Non-pigmented ciliary epithelial cell (primary cell): ENCODE measurements at places on chromosomes 16 and 17.

DNA sequence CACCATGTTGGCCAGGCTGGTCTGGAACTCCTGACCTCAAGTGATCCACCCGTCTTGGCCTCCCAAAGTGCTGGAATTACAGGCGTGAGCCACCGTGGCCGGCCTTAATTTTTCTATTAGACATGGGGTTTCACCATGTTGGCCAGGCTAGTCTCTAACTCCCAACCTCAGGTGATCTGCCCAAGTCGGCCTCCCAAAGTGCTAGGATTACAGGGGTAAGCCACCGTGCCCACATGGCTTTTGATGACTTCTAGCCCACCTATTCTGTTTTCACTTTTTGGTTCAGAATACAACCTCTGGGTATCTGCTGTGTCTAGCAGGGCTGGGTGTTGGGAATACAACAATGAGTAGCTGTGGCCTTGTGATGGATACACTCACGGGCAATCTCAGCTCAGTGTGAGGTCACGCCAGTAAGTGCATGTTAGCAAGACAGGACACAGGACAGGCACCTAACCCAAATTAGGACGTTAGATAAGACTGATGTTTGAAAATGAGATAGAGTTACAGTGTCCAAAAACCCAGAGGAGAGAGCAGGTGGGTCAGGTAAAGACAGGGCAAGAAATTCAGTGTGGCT, 14.1 kb upstream of the YWHAE start:
- no peak for DNase-seq

- no peak for DNase-seq
These were observed 13.5 kb downstream of the ITGB4 start for GRCh38 chr17:75734674-75735294.

- DNase-seq: no peak
These were observed 12.4 kb downstream of the P3H4 start for GRCh38 chr17:41799366-41799765.

- no peak for DNase-seq
These were observed 188.8 kb downstream of the PRKCA start for GRCh38 chr17:66491213-66491612.

DNA sequence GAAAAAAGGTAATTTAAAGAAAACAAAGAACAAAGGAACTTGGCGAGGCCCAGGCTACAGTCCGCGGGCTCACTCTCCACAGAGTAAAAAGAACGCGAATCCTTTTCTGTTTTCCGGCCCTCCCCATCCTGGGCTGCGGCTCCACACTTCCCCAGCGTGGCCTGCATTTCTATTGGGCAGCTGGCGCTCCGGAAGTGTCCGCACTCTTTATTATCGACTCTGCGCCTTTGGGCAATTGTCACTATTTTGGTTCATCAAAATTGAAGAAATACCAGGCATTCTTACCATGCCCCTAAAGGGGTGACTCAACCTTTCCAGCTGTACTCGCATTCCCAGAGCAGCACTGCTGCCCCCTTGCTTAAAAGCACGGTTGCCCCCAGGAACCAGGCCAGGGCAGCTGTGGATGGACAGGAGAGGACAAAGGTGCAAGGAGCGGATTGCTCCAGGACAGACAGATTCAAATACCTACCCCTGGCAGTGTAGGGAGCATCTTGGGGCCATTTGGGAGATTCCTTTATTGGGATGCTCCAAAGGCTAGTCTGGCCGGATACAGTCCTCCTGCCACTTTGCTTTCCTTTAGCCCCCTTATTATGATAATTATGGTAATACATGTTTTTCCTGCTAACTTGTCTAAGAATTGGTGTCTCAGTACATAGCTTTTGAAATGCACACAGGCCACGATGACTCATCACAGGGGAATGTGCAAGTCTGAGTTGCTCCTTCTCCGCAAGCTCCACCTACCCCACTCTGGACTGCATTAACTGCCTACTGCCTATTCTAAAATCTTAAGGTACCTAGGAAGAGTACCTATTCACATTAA, 985 bp upstream of the SLFN12 start:
- DNase-seq: peak; percentile 99

DNA sequence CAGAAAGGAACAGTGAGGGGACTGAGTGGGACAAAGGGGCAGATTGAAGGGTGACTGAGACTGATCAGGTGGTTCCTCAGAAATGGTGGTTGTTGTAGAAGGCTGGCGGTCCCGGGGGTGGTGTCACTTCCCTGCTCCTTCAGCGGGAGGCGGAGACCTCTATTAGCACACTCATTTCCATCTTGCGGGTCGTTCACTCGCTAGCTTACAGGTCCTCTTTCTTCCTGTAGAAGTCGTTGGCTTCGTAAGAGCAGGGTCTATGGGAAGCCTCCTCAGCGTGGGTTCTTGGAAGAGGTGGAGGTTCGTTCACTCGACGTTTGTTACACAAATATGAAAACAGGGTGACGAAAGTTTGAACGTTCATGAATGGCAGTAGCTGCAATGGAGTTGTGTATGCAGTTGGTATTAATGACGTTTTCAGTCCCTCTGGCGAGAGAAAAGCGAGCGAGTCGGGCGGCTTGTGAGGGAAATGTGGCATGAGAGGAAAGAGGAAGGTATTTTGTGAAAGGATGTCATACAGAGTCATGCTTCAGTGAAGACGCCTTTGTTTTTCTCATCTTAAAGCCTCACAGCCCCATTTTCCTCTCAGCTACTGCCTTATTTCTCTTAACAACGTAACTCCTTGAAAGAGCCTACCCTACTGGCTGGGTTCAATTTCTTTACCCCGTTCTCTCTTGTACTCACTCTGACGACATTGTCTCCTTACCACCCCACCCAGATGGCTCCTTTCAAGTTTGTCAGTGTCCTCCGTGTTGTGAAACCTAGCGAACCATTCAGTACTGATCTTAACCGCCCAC, 667 bp downstream of the EFCAB13 start:
- no peak for DNase-seq

DNA sequence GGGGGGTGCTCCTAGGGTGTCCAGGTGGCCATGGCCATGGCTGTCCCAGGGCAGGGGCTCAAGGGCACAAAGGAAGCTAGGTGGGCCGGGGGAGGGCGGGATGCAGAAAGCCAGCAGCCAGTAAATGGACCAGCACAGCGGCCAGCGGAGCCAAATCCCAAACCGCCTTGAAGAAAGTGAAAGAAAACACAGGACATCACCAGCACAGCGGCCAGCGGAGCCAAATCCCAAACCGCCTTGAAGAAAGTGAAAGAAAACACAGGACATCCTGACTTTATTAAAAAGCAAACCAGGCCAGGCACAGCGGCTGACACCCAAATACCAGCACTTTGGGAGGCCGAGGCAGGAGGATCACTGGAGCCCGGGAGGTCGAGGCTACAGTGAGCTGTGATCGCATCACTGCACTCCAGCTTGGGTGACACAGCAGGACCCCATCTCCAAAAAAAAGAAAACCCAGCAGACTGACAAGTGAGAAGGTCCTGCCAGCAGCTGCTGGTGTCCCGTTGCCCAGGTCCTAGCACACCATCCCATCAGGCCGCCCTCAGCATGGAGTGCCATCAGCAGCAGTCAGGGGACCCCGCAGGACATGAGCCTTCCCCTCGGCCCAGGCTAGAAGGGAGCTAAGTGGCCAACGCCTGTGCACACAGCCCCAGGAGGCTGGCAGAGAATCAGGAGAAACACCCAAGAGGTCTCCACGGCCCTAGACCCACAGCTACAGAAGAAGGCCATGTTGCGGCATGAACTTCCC, 17.0 kb downstream of the SLC38A10 start:
- no peak for DNase-seq

DNA sequence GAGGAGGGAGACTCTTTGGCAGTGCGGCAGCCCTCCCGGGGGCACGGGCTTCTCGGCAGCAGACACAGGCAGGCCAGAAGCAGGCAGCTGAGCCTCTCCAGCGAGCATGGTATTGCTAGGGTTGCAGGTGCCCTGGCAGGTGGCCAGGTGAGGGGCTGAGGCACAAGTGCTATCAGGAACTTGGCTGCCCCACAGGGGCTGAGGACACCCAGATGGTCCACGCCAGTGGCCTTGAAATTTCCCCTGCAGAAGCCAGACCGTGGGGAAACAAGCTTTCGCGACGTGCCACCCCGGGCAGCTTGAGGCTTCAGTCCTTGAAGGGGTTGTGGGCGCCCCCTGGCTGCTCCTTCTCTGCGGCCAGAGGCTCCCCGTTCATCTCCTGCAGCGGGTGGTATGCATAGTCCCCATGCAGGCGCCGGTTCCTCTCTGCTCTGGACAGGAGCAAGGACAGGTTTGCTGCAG, 8.5 kb downstream of the NAGPA start:
- DNase-seq: no peak

DNA sequence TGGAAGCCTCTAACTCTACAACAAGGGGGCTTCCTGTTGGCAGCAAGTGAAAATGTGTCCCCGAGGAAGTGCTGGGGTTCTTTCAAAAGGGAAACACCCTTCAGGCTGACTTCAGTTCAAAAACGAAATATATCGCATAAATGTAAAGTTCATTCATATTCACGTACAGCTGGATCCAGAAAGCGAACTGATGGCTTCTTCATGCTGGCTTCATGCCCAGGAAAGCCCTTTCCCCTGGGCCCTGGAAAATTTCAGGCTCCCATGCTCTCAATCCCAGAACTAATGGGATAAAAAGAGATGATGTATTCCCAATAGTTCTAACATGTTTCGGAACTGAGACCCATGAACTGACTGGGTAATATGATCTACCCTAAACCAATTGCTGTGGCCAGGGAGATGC, 104.7 kb upstream of the CDH13 start:
- DNase-seq: no peak

GRCh38 chr17:8019166-8019565, 16.8 kb downstream of the GUCY2D start:
- no peak for DNase-seq

- DNase-seq: peak; percentile 23
These were observed 8.5 kb upstream of the ICAM2 start for GRCh38 chr17:64028874-64029464.

GRCh38 chr16:27495191-27495590, 54.5 kb downstream of the GTF3C1 start:
- DNase-seq: peak; percentile 45

DNA sequence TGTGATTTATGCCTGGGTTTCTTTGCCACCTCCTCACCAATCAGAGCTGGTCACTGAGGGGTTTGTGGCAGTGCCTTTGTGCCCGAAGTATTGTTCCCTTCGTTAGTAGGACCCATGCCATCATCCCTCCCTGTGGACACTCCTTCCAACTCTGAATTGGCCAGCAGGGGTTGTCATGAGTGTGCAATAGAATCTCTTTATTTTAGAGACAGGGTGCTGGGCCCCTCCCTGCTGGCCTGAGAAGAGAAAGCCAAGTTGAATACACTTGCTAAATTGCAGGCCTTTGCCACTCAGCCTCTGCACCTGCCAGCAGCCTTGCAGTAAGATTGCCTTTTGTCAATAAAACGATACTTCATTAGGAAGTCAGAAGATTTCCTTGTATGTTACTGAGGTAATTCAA, 40.7 kb upstream of the SLC12A3 start:
- DNase-seq: no peak

DNA sequence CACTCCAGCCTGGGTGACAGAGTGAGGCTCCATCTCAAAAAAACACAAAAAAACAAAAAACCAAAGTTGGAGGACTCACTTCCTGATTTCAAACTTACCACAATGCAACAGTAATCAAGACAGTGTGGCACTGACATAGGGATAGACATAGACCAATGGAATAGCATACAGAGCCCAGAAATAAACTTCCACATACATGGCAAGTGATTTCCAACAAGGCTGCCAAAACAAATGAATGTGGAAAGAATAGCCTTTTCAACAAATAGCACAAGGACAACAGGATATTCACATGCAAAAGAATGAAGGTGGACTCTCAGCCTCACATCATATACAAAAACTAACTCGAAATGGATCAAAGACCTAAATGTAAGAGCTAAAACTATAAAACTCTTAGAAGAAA, 36.8 kb upstream of the RASD1 start:
- no peak for DNase-seq

GRCh38 chr17:78418326-78419026, 40.0 kb downstream of the PGS1 start:
- no peak for DNase-seq

- no peak for DNase-seq
These were observed at the start of gene EMP2 for GRCh38 chr16:10579965-10580882. Gene EMP2 (minus strand): TSS chr16:10580598. CDS start chr16:10547617, 32,981 bp downstream.

- DNase-seq: no peak
These were observed 103.8 kb upstream of the NOL11 start for GRCh38 chr17:67613961-67614360.

DNA sequence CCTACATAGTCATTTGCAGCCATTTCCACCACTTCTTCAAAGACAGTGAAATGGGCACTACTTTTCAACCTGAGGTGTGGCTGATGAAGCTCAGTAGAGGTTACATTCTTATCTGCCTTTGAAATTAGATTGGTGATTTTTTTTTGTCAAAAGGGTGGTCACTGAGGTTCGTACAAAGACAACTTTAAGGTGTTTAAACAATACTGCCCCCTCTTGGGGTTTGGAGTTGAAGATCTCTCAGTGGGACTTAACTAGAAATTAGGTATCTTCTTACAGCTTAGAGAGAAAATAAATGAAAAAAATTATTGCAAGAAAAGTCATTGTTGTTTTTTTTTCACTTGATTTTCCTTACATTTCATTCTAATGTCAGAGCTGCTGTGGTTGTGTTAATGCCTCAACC, 713.2 kb downstream of the CDH11 start:
- no peak for DNase-seq

- DNase-seq: no peak
These were observed 560.7 kb upstream of the RBFOX1 start for GRCh38 chr16:6771956-6772355.

DNA sequence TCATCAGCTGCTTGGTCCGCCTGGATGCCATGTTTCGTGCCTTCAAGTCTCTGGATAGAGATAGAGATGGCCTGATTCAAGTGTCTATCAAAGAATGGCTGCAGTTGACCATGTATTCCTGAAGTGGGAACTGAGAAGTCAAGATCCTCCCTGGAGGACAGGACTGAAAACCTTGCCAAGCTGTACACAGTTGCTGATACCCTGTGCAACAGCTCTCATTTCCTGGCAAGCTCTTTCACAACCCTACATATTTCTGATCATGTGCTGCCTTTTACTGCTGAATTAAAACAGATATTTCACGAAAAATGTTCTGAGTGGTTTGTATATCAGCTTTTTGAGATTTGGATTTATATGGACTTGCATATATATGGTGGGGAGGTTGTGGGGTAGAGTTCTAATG, 898 bp downstream of the CAPNS2 start:
- DNase-seq: no peak
